Stimulated activated CD4-positive, alpha-beta T cell treated with anti-CD3 and anti-CD28 coated beads, Interleukin-1b, Interleukin-23, amount 100 ng/mL, for 1 hour (primary cell): ENCODE measurements at places on chromosomes 1 and 21.

DNA sequence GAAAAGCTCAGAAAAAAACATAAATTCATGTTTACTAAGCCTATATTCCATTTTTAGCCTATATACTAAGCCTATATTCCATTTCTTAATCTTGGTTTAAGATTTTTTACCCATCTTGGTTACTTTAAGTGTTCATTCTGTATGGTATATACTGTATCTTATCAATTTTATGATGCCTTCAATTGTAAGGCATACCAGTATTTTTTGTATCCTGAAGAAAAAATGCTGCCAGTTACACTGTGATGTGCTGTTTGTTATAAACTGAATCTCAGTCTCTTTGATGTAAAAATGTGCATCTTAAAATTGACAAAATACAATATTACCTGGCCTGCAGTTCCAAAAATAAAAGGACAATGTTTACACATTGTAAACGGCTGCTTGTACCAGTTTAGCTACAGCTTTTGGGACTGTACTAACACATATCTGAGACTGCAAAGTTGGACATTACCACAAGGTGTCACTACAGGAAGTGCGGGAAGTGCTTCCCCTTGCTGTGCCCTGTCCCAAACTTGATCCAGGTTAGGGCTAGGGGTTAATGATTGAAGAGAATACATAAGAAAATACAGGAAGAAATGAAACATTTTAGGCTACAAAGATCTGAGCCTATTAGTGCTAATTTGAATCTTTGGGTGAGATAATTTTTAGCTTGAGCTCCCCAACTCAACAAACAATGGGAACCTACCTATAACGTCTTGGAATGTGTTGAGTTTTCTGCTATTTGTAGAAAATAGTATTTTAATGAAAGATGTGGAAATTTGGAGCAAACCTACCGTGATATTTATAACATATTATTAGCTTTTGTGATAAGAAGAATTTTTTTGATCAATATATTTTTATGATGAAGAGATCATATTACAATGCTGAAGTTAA is 108.9 kb downstream of the LBR start:
- DNase-seq, result no peak

DNA sequence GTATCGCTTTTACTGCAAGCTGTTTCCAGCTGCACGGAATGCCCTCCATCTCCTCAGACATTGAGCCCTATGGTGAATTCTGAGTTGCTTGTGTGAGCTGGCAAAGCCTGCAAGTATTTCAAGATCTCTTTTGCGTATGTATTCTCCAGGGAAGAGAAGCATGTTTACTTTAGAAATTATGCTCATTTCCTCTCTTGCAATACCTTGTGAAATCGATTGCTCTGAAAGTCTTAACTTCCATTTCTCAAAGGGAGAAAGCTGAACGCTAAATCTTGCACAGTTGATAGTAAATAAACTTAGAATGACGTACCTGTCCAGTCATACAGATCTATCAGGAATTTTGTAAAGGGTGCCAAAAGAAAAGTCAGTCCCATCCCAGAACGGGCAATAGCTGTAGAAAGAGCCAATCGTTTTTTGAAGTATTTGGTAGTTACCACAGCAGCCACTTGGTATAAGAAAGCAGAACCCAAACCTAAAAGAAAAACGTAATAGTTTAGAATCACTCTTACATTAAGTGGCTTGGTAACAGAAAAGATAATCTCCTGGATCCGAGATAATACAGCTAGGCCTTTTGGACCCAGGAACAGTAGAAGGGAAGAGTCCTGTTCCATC is 10.0 kb downstream of the SLC16A4 start:
- no peak for DNase-seq

DNA sequence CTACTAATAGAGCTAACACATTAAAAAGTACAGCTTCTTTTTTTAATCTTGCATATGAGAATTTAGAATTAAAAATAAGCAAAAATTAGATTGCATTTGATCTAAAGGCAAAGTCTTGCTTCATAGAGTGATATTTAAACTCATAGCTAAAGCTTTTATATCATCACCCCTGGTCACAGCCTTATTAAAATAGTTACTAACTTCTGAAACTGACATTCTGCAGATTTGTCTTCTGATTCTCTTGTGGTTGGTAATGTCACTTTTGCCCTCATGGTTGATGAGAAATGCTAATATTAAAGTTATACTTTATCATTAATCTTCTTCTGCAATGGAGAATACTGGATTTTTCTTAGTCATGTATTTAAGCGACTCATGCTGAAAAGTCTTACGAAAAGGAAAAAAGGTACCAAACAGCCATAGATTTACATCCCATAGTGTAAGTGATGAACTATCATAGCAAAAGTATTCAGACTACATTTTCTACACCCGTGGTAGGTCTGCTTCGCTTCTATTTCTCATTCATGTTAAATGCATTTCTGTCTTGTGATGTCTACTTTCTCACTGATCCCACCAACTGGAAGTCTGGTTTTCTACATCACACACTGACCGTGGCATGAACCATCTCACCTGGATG is 330.5 kb upstream of the B3GALT2 start:
- DNase-seq, result no peak

GRCh38 chr21:40660461-40660860 is 186.5 kb downstream of the DSCAM start:
- no peak for DNase-seq

- DNase-seq, result no peak
These were observed 69.0 kb downstream of the GRIK1 start for GRCh38 chr21:29870814-29871213.

- DNase-seq, result no peak
These were observed 41.4 kb downstream of the CCDC18 start for GRCh38 chr1:93221913-93222312.

- peak; percentile 78 for DNase-seq
These were observed at the start of gene ELAPOR1 for GRCh38 chr1:109113590-109114341. TSS of gene ELAPOR1 (plus strand) at chr1:109114115. CDS start at chr1:109114184, 69 bp downstream.

DNA sequence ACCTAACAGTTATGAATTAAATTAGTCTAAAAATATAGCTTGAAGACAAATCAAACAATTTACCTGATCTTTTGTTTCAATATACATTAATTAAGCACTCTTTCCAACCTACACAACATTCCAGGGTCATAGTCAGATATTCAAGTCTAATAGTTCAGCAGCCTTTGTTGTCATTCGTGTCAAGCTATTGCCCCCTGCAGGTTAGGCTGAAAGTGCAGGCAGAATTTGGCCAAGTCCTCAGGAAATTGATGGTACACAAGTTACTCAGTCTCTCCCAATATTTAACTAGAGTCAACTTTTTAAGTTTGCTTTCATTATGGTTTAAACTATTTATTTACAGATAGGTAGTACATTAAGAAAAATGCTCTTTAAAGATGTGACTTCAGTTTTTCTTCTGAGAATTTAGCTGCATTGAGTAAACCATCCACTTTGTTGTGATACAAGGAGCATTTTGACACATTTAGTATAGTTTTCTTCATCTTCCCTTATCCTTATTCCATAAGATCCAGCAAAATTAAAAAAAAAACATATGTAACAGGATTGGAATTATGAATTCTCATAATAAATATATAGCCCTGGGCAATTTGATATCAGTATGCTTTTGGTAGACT is 130.3 kb upstream of the DPYD start:
- DNase-seq, result no peak

- no peak for DNase-seq
These were observed 152.5 kb downstream of the KCNH1 start for GRCh38 chr1:210981490-210981889.

- no peak for DNase-seq
These were observed 355.1 kb downstream of the NPHP4 start for GRCh38 chr1:5637171-5637570.
